ENCODE measurements at places on chromosomes 5 and 9.

- DNase-seq, result no peak
Observed at GRCh38 chr5:62608529-62609511, 30.2 kb downstream of the LRRC70 start.

DNA sequence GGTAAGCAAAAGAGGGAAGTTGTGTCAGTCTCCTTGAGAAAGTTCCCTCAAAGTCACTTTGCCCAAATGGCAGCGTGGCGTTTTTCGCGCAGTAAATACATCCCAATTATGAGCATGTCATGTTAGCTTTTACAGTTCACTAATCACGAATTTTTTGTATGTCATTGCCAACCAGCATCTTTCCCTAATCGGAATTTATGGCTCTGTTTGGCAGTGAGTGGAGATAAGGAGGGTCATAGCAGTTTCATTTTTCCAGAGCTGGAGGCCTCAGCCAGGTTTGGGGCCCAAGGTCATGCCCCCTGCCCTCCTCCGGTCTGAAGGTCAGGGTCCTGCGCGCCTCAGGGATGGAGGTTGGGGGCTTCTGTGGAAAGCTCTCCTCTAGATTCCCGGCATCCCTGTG, 50.1 kb downstream of the C5orf15 start:
- DNase-seq, result no peak

DNA sequence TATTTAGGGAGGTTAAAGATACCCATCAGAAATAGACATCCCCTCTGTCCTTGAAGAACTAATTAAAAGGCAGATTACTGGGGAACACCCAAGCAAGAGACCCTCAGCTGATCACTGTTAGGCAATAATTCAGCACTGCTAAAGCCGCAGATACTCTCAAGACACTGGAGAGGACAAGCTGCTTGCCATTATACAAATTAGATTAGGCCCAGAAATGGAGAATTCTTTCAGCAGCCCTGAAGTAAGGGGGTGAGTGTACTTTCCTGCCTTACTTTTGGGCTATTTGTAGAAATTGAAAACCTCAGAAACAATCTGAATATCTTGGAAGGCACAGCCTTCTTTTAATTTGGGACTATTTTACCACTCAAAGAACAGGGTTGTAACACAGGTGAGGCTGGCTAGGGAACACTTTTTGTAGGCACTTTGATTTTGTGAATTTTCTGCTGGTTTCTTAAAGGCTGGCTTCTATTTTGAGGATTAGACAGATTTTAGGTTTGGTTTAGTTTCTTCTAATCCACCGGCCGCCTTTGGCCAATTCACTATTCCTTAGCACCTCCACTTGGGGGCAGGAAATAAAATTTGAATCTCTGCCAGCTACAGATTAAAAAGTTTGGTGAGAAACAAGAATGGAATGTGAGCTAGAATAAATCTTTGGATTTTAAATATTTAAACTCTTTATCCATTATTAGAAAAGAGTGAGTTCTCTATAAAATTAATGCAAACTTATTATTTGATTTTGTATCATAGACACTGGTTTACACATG, 106.0 kb downstream of the SMARCA2 start:
- no peak for DNase-seq

- no peak for DNase-seq
Observed at GRCh38 chr5:32683125-32683524, 28.0 kb upstream of the NPR3 start.

GRCh38 chr5:54561651-54562050, 44.1 kb downstream of the SNX18 start:
- no peak for DNase-seq

All from NCI-H524 (cell line).